ENCODE measurements at places on chromosomes 7 and 10.

DNA sequence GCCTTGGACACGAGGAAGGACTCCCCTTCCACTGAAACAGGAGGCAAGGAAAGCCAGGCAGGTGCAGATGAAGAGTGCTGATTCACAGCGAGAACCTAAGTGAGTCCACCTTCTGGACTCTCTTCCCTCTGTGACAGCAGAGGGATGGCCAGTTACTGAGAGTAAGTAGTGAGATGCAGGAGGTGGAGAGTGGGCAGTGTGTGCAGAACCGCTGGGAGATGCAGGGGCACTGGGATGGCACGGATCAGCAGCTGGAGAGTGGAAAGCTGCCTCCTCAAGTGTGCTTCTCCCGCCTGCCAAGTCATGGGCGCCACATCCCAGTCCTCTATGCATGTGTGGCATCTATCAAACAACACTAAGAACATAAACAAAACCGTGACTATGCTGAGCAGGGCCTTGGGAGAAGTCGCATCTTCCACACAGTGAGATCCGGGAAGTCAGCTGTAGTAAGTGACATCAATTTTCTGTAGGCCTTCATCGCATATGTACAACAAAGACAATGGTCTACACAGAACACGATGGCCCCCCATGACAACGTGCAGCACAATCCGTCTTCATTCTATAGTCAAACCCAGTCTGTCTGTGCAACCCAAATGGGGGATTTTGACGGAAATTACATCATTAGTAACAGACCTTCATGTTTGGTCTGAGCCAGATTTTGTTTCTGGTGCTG is 217.4 kb upstream of the KLF14 start:
- H3K4me3 ChIP-seq, result no peak overlapping the region
- no peaks in the 10 kb centered on the region for H3K27me3 ChIP-seq
- peaks cover 7% of the 10 kb centered on the region for H3K36me3 ChIP-seq
- no peak overlapping the region for H3K27ac ChIP-seq
- peaks cover 53% of the 10 kb centered on the region for H3K4me1 ChIP-seq

DNA sequence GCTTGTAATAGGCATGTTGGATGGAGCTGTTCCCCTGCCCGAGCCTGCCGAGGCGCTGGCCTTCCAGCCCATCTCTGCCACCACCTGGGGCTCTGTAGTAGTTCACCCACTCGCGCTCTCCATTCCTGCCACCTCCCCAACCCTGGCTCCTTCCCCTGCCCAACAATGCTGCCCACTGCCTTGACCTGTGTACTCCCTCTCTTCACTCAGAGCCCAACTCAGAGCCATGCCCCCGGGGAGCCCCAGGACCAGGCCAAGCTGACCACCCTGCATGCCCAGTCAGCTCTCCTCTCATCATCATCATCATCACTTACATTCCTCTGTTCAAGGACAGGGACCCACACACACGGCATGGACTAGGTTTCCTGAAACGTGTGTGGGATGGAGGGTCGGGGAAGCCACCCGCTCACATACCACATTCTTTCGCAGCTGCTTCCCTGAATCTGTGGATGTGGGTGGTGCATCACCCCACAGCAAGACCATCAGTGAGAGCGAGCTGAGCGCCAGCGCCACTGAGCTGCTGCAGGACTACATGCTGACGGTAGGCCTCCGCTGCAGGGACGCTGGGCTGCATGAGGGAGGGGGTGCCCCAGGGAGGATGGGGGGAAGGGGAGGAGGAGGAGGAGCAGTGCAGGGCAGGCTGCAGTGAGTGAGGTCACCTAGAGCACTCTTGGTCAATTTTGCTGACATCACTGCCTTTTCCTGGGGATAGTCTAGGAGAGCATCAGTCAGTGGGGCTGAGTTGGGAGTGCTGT is 15.6 kb downstream of the NACAD start:
- DNase-seq, result no peak
- no peak overlapping the region for H3K4me3 ChIP-seq
- no peak overlapping the region for H3K27ac ChIP-seq
- H3K27me3 ChIP-seq, result no peaks in the 10 kb centered on the region
- no peaks in the 10 kb centered on the region for H3K4me1 ChIP-seq

DNA sequence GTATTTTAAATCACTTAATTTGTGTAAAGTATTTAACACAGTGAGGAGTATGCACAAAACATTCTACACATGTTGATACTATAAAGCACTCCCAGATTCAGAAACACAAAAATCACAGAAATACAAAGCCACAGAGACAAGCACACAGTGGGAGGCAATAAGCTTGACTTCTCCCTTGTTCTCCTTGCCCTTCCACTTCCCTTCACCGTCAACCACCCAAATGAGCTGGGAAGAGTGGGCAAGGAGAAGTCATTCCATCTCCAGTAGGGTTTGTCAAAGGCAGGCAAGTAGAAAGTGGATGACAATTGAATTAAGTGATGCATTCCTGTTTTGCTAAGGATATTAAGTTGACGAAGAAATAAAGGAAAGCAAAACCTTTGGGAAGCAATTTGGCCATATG is 4.2 kb upstream of the TMEM139 start:
- H3K27me3 ChIP-seq, result no peaks in the 10 kb centered on the region
- peaks cover 13% of the 10 kb centered on the region for H3K4me1 ChIP-seq

GRCh38 chr7:45237788-45238461 is 80.3 kb downstream of the RAMP3 start:
- H3K27me3 ChIP-seq, result no peaks in the 10 kb centered on the region
- DNase-seq, result peak; percentile 62
- H3K4me1 ChIP-seq, result no peaks in the 10 kb centered on the region
- no peak overlapping the region for H3K4me3 ChIP-seq

- DNase-seq, result no peak
- peak overlapping the region; percentile 32 for H3K4me3 ChIP-seq
- H3K27me3 ChIP-seq, result no peaks in the 10 kb centered on the region
- H3K4me1 ChIP-seq, result peaks cover 50% of the 10 kb centered on the region
- H3K36me3 ChIP-seq, result no peaks in the 10 kb centered on the region
Measured at GRCh38 chr7:94348142-94348541, 46.6 kb upstream of the COL1A2 start.

GRCh38 chr7:151352512-151352911 is 10.9 kb downstream of the NUB1 start:
- DNase-seq, result peak; percentile 82
- H3K4me3 ChIP-seq, result no peak overlapping the region
- no peaks in the 10 kb centered on the region for H3K27me3 ChIP-seq
- H3K4me1 ChIP-seq, result peaks cover 17% of the 10 kb centered on the region

- no peak overlapping the region for H3K27ac ChIP-seq
- H3K27me3 ChIP-seq, result no peaks in the 10 kb centered on the region
- no peak for DNase-seq
- H3K36me3 ChIP-seq, result no peaks in the 10 kb centered on the region
- H3K4me1 ChIP-seq, result no peaks in the 10 kb centered on the region
Measured at GRCh38 chr10:7891634-7892033, 73.3 kb downstream of the TAF3 start.

DNA sequence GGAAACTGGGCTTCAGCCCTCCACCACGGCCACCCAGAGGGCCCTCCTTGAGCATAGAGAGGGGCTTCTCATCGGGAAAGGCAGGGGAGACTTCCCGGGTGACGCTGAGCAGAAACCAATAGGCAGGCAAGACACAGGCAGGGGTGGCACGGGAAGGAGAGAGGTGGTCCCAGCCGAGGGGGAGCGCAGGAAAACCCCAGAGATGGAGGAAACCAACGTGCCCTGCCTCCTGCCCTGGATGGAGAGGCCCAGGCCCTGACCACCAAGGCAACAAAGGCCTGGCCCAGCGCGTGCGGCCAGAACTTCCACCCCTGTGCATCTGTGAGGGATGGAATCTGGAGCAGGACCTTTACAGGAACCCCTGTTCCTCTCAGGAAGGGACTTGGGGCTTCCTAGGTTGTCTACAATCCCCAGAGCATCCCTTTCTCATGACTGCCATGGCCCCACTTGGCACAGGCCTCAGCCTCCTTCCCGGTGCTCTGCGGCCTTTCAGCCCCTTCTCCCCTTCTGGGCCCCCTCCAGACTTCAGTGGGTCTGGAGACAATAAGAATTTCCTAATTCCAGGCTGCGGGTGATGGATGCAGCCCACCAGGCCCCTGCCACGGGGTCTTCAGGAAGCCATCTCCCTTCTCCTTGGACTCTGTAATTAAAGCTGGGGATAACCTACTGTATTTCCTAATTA is 137.0 kb upstream of the RET start:
- H3K27me3 ChIP-seq, result no peaks in the 10 kb centered on the region
- no peak overlapping the region for H3K4me3 ChIP-seq
- no peak overlapping the region for H3K27ac ChIP-seq
- H3K36me3 ChIP-seq, result no peaks in the 10 kb centered on the region

DNA sequence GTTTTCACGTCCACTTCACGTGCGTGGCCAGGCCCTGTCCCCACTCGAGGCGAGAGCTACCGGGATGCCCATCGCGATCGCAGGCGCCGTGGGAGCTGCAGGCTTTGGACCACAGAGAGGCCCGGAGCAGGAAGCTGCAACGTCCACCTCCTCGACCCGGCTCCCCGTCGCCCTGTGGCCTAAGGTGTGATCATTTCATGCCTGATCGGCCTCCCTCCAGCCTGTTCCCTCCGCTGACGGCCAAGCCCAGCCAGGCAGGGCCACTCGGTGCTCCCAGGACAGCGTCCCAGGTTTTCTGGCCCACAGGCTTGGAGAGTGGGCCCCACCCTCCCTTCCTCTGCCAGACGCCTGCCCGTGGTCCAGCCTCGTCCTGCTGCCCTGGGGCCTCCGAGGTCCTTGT is 19.6 kb downstream of the KNDC1 start:
- DNase-seq, result no peak
